HCT116 (cell line): ENCODE measurements at places on chromosomes 7 and 10. TPM values are rescaled to one million over a fixed set of nuclear protein-coding genes. Genes with fewer than 3 reads are reported as not detected.

The MYPN gene
- 0.34 TPM for total RNA-seq

The SPDYE8 gene
- total RNA-seq, result not detected

- no peak for DNase-seq
Observed at GRCh38 chr7:131948434-131949053, 392.1 kb upstream of the PODXL start.

The SPDYE11 gene
- total RNA-seq, result not detected

GRCh38 chr7:7746458-7746857, 28.1 kb upstream of the RPA3 start:
- DNase-seq, result no peak

The CD36 gene
- 0.32 TPM for total RNA-seq

DNA sequence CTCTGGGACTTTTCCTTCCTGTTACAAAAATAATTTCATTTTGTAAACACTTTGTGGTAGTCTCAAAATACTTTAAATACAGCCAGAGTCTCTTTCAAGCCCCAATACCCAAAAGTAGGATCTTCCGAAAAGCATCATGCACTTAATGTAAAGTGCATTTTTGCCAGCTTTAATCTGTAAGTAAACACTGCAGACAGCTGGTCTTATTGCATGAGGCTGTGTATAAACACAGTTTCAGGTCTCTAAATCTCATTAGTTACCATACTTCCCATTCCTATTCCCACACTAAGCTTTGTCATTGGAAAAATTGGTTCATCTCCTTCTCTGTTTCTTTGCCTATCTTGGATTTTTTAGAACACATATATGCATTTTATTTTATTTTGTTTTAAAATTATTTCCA, 87.6 kb upstream of the GNAI1 start:
- no peak for DNase-seq

DNA sequence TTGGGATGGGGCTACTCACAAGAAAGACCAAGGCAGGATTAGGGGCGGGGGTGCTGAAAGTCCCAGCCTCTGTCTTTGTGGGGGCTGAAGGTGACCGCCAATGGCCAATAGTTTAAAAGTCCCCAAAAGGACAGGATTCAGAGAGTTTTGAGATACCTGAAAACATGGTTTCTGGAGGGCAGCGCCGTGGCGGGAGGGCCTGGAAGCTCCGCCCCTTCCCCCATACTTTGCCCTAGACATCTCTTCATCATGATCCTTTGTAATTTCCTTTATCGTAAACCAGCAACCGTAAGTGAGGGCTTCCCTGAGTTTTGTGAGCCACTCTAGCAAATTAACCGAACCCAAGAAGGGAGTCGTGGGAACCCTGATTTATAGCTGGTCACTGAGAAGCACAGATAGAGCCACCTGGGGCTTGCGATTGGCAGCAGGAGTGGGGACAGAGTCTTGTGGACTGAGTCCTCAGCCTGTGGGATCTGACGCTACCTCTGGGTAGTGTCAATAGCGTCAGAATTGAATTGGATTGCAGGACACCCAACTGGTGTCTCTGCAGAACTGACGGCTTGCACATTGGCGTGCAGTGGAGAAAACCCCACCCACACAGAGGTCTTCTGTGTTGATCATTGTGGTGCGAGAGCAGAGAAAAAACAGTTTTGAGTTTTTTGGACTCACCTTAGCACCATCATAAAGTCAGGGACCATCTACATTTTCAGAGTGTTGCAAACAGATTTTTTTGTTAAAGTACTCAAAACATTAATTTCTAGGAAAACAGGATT, 169.3 kb downstream of the USP6NL start:
- no peak for DNase-seq

DNA sequence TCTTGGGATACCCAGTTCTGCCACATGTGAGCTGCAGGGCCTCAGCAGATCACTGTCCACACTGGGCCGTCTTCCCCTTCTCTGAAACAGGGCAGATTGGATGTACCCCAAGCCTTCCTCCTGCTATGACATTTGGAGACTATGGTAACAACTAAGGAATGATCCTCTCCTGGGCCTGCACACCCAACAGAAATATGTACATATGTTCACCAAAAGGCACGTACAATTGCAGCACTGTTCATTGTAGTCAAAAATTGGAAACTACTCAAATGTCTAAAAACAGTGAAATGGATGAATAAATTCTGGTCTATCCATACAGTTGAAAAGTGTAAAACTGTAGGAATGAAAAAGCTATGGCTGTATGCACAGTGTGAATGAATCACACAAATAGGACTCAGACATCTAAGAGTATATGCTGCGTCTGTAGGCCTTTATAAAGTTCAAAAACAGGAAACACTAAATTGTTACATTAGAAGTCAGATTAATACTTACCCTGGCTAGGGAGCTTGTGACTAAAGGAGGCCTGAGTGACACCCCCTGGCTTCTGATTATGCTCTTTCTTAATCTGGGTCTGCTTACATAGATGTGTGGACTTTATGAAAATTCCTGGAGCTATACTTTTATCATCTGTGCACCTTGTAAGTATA, 16.1 kb upstream of the XPNPEP1 start:
- DNase-seq, result no peak

The GIMAP5 gene
- total RNA-seq, result 0.57 TPM
